ENCODE measurements at places on chromosomes 12 and 14. TPM values are rescaled to one million over a fixed set of nuclear protein-coding genes. Genes with fewer than 3 reads are reported as not detected.

CLEC4D gene
- polyA plus RNA-seq: not detected

- no peak for DNase-seq
These were observed 1.8 kb upstream of the AQP5 start for GRCh38 chr12:49959685-49960473.

DNA sequence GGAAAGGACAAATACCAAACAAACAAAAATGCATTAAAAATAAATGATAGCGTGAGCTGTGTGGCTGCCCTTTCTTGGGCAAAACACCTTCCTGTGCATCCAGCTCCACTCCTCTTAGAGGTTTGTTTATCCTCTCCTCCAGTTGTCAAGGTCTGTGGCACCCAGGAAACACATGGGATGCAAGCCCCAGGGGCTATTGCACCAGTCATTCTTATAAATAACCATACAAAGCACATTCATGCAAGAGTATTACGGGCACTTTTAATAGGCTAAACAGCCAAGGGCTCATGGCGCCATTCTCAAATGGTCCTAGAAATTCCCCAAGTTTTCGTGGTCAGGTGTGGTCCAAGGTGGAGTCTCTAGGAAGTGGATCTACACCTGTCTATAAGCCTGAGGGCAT is 257.0 kb downstream of the DPF3 start:
- no peak for DNase-seq

GRCh38 chr14:58282925-58283593 is 15.3 kb upstream of the ARID4A start:
- no peak for DNase-seq

- DNase-seq: no peak
These were observed 978.5 kb upstream of the FBXO33 start for GRCh38 chr14:40410708-40411107.

- no peak for DNase-seq
These were observed 43.2 kb downstream of the SLC5A8 start for GRCh38 chr12:101166866-101167265.

DNA sequence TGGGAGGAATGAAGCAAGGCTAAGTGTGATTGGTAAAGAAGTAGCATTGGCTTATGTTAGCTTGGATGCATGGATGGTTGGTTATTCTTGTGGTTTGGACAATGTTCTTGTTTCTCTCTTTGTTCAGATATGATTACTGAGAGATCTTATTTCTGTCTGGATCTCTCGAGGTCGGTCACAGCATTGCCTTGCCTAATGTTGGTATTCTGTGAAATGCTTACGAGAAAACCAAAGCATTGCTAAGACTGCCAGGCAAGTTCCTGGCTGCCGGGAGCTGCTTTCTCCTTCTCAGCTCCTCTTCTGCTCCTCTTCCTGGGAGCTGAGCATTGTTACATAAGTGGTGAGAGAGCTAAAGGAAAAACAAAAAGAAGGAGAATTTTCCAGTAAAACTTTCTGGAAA is 7.4 kb upstream of the RND1 start:
- DNase-seq: no peak

DNA sequence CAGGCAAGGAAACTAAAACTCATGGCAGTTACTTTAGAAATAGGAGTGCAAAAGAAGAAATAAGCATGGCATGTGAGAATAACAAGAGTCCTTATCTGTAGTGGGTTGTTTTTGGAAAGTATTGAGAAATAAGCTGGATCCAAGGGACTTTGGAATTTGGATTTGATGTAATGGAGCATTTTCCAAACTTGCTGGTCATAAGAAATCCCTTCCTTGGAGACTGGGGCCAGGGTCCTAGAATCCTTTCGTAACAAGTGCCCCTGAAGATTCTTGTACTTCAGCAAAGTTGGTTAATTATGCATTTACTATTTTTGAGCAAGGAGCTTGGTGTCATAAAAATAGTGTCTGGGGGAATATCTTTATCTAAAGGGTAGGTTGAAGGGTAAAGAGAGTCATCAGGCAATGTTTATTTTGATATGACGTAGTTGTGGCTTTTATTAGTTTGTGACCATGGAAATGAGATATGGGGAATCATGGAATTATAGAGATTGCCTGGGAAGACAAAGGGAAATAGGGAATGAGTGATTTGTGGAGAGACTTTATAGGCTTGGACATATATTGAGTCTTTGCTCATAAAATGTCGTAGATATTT is 53.9 kb downstream of the WNK1 start:
- DNase-seq: no peak

DNA sequence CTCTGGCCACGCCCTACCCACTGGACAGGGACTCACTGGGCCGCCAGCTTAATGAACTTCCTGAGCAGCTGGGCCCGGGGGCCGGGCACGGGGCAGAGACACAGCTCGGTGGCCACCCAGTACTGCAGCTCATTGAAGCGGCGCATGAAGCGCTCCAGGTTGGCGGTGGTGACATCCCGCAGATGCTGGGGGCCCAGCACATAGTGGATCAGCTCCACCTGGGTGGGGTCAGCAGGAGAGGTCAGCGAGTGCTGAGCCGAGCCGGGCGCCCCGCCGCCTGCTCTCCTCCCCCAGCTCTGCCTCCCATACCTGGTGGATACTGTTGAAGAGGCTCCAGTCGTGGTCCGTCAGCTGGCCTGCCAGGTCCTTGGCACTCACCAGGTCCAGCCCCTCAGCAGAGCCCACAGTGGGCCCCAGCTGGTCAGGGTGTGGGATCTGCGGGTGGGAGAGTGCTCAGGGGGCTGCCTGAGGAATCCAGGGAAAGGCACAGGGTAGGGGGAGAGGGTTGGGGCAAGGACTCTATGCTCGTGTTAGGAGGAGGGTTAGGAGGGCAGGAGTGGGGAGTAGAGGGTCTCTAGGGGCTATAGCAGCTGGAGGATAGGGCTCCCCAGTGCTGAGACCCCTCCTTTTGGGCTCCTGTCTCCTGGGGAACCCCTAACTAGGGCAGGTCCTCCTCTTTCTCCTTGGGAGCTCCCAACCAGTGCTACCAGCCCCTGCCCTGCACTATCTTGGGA is 15.5 kb upstream of the ENDOU start:
- no peak for DNase-seq

PIGH gene
- polyA plus RNA-seq: 30.0 TPM

GNB3 gene
- 6.2 TPM for polyA plus RNA-seq

GRCh38 chr12:15350643-15351042 is 28.3 kb downstream of the PTPRO start:
- no peak for DNase-seq

PPP1R36 gene
- 0.11 TPM for polyA plus RNA-seq

All from heart left ventricle (tissue), 16 donors.